Fibroblast of skin of right biceps (primary cell): ENCODE measurements at places on chromosomes 13 and 19.

DNA sequence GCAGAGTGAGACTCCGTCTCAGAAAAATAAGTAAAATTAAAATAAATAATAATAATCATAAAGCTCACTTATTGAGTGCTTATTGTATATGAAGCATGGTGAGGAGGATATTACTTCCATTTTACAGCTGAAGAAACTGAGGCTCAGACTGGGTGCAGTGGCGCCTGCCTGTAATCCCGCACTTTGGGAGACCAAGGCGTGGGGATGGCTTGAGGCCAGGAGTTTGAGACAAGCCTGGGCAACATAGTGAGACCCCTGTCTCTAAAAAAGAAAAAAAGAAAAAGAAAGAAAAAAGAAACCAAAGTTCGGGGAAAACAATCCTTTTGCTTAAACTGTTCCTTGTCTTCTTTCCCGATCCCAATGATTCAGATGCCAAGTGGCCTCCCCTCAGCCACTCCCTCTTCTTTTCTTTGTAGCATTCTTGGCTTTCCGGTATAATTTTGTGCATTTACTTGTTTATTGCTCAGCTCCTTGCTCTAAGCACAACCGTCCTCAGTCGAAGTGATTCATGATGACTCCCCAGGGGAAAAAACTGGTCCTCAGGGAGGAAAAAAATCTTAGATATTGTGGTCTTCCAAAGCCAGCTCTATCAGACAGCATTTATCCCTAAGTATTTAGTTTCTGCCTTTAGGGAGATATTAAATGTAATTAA is 965 bp upstream of the EIF3G start:
- DNase-seq, result peak; percentile 91

- DNase-seq, result no peak
These were observed 9.4 kb downstream of the USHBP1 start for GRCh38 chr19:17255150-17255621.

GRCh38 chr19:38277549-38277948 is 13.2 kb downstream of the SPINT2 start:
- no peak for DNase-seq

GRCh38 chr13:45422731-45423292 is 4.6 kb upstream of the SLC25A30 start:
- DNase-seq, result no peak

DNA sequence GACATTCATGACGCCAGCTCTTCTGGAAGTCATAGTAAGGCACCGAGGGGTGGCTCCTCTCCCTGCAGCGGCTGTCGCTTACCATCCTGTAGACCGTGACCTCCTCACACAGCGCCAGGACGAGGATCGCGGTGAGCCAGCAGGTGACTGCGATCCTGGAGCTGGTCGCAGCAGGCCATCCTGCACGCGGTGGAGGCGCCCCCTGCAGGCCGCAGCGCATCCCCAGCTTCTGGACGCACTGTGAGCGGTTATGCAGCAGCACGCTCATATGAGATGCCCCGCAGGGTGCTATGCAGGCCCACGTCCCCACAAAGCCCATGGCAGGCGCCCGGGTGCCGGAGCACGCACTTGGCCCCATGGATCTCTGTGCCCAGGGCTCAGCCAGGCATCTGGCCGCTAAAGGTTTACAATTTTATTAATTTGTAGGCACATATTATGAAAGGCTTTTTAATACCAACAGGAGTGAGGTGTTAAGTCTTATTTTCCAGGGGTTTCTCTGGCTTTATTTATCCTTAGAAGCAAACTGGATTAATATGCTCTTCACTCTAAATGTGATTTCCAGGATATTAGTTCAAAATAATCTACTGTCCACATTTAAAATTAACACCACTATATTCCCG is 35.6 kb upstream of the PSPC1 start:
- DNase-seq, result peak; percentile 15

GRCh38 chr13:35761440-35762252 is 285.2 kb upstream of the MAB21L1 start:
- DNase-seq, result no peak

GRCh38 chr13:109899316-109899715 is 112.9 kb upstream of the IRS2 start:
- no peak for DNase-seq

DNA sequence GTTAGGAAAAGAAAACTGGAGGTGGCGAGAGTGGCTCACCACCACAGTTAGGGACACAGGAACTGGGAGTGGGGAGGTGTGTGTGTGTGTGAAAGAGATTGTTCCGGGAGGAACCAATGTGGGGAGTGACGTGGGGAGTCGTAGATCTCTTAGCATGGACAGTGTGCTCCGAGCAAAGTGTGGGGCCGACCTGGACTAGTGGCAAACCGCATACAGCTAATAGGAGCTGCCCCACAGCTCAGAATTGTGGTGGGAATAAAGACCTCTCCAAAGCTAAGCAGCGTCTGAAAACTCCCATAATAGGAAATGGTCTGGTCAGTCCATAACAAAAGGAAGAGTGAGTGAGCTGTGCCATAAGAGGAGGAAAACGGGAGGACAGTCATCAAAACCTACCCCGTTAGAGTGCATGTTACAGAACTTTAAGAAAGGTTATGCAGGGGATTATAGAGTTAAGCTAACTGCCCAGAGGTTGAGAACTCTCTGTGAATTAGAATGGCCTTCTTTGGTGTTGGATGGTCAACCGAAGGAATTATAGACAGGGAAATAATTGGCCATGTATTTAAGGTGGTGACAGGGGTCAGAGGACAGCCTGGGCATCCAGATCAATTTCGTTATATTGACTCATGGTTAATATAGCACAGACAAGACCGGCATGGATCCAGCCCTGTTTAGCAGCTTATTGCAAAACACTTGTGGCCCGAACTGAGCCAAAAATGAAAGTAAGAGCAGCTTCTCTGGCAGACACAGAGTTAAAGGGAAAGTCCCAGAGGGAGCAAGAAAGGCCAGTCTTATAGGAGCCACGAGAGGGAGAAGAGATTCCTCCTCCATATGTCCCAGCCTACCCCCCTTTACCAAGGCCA is 8.9 kb upstream of the SLC15A1 start:
- peak; percentile 62 for DNase-seq
